ENCODE measurements at places on chromosomes 2 and 18.

- DNase-seq = no peak
Observed at GRCh38 chr2:34604164-34604563, 1005.1 kb upstream of the FAM98A start.

GRCh38 chr18:78871618-78872017 is 108.0 kb upstream of the SALL3 start:
- no peak for DNase-seq

GRCh38 chr18:66013969-66014368 is 263.2 kb downstream of the CDH7 start:
- no peak for DNase-seq

DNA sequence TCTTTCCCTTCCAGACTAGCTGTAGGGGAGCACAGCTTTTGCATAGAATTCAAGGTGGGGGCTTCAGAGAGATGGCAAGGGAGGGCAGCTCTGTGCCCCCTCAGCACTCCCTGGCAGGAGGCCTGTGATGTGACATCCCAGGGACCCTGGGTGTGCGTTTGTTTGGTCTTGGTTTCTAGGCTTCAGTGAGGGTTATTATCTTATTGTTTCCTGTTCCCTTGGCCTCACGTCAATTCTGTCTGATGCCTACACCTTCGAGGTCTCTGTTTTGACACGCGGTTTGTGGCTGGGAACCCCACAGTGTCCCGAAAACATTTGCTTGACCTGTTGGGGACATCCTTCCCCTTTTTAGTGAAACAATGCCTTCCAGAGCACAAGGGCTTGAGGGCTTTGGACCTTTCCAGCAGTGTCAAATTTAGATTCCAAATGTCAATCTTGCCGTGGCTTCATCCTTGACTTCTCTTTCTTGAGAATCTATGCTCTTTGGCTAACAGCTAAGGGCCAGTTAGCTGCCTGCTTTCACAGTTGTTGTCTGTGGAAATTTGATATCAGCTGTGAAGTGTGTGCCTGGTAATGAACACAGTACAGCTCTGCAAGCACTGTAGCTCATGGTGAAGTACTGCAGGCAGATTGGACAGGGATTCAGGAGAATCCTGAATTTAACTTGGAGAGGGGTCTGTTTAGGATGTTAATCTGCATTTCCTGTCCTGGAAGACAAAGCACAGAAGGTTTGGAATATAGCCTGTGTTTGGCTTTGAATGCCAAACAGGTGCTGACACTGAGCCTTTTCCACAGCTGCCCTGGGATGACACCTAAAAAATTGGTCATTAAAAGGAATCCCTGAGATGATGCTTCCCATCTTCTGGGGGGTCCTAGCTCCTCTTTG is 108.2 kb upstream of the CXCR4 start:
- DNase-seq = peak; percentile 26
